ENCODE measurements at places on chromosomes 2 and 18. TPM values are rescaled to one million over a fixed set of nuclear protein-coding genes. Genes with fewer than 3 reads are reported as not detected.

DNA sequence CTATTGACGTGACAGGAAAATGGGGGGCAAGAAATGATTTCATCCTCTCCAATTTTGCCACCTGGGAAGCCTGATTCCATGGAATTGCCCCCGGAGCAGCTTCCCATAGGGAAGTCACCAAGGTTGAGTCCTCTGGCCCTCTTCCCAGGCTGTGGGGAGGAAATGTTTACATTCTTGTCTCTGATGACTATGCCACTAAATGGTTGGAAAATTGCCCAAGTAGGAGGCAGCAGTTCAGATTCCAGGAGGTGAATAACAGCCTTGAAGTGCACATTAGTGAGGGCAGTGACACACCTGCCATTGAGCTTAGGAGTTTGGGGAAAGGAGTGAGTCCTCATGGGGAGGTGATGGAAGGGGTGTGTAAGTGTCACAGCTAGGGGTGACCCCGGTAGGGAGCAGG is 449.2 kb upstream of the DCC start:
- DNase-seq, result no peak

GRCh38 chr2:120780402-120780801 is 44.7 kb downstream of the GLI2 start:
- DNase-seq, result no peak

The B4GALT6 gene
- 2.7 TPM for total RNA-seq

GRCh38 chr2:99615247-99615771 is 125.5 kb upstream of the REV1 start:
- no peak for DNase-seq

DNA sequence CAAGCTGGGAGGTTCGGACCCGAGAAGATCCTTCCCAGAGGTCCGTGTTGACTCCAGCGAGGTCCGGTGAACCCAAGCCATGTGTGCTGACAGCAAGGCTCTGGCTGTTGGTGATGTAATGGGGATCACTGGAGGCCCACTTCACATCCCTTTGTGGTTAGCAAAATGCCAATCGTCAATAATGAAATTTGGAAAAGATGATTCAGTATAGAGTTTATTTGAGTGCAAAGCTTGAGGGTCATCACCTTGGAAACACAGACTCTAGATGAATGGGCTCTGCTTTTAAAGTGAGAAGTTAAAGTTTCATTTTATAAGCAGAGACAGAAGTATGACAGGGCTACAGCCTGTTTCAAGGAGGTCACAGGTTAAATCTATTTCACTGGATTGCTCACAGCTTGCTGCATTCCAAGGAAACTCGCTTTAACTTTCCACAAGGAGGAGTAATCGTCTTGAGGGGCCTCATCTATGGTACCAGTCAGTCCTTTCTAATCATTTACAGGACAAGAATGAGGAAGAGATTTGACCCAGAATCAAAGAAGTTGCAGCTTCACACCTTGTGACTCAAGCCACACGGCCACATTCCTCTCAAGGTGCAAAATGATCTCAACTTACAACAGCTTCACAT is 140.5 kb downstream of the TPO start:
- DNase-seq, result no peak

The MAP3K19 gene
- not detected for total RNA-seq

- no peak for DNase-seq
Observed at GRCh38 chr18:50569930-50570329, 10.0 kb downstream of the MAPK4 start.

GRCh38 chr2:96143848-96144480 is 1.3 kb downstream of the DUSP2 start:
- no peak for DNase-seq

- DNase-seq, result no peak
Observed at GRCh38 chr18:5747678-5748077, 147.6 kb downstream of the TMEM200C start.

- no peak for DNase-seq
Observed at GRCh38 chr18:26192233-26192632, 34.0 kb upstream of the TAF4B start.

The UGT1A9 gene
- 95.1 TPM for total RNA-seq

DNA sequence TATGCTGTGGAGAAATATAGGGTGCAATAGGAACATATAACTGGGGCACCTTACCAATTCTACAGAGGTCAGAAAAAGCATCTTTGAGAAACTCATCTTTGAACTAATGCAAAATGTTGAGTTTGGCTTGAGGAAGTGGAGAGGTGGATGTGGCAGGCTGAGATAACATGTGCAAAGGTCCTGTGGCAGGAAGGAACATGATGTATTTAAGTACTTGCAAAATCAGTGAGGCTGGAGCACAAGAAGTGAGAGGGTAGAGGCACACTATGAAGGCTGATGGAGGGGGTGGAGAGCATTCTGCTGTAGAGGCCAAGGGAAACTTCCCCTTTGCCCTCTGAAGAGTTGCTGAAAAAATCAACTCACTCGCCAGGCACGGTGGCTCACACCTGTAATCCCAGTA is 14.7 kb upstream of the RAB1A start:
- DNase-seq, result no peak

The MARCO gene
- total RNA-seq, result 38.8 TPM

The CABLES1 gene
- total RNA-seq, result 12.8 TPM

DNA sequence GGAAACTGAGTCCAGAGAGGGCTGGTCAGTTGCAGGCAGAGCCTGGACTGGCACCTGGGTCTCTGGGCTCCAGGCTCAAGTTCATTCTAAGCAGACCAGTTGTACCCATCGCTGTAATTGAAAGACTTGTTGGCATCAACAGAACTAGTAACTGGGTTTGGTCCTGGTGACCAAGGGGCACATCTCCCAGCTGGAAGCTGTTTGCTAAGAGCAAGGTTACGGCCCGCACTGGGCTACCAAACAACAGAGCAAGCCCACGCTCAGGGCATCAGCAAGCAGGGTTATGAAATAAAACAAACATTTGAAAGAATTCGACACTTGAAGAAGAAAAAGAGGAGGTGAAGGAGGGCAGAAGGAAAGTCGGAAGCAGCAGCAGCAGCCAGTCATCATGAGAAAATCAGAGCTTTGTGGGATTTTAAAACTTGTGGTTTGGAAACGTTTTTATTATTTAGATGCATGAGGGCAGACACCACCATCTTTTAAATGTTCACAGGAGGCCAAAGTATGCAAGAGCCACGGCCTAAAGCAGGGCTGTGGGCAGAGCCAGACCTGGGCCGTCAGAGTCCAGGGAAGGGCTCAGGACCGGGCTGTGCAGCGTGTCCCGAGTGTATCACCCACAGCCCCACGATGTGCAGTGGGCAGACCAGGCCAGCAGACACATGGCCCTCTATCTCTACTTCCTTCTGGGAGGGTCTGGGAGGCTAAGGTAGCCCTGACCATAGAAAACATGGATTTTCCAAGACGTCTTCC is 220.3 kb downstream of the BCL2 start:
- no peak for DNase-seq

DNA sequence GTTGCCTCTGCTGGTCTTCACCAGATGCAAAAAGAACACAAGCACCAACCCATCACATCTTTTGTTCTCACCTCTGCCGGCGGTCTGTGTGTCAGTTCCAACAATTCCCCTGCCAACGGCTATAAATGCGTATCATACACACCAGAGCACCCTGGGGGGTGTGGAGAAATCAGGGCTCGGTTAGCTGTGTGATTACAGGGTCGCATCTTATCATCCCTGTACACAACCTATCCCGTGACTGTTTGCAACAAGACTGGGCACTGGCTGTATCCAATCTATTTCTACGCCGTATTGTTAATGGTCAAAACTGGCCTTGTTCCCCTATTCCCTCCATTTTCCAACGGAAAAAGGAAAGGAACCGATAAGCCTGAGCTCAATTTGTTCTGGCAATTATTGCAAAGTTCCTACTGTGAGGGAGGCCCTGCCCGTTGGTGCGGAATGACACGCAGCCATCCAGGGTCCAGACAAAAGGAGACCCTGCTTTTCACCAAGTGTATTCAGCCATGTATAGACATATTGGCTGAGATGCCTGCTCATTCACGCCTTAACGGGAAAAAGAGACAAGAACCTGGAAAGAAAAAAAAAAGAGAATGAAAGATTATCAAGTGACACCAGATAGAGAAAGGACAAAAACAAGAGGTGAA is 136.9 kb downstream of the CDH20 start:
- no peak for DNase-seq

The IL1R2 gene
- 12.0 TPM for total RNA-seq

- DNase-seq, result no peak
Observed at GRCh38 chr2:207160115-207160514, 5.6 kb downstream of the KLF7 start.

DNA sequence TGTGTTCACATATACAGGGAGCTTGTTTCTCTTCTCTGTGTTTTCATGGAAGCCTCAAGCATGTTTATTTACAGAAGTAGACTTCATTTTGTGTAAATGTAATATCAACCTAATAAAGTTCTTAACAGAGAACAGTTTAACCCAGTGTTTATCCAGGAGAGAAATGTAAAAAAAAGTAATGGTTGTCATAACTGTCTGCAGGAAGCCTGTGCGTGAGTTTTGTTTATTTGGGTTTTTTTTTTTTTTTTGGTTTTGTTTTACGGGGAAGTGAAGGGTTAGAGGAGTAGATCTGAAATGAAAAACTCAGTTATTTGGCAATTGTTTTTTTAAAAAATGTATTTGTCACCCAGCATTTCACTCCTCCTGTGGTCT is 124.7 kb downstream of the RAPGEF4 start:
- no peak for DNase-seq

DNA sequence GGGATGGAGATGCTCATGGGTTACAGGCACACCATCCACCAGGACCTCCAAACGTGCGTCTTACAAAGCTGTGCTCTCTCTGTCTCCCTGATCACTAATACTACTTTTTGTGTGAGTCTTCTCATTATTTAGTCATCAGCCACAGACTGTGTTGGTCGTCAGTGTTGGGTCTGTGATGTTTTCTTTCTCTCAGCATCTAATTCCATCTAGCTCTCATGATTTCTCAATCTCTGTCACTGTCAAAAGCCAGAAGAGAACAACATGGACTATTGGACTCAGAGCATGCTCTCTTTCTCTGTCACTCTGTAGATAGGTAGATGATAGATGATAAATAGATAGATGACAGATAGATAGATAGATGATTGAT is 6.0 kb upstream of the ARL4C start:
- DNase-seq, result no peak

DNA sequence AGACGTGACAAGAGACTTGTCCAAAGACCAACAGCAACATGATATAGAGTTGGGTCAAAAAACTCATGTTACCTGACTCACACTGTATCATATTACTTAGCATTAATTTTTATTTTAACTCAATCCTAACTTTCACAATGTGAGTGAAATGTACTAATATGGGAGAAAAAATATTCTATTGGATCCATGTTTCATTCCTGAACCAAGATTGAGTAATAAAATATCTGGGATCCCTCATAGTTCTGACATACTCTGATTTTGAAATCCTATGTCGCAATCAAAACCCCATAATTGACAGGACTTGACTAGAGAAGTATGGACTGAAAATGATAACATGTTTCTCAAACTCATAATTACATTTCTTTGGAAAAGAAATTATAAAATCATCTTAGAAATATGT is 190.4 kb downstream of the RIT2 start:
- no peak for DNase-seq

The RASGRP3 gene
- total RNA-seq, result 3.8 TPM

The LOXHD1 gene
- total RNA-seq, result not detected

The CIB4 gene
- total RNA-seq, result not detected

The KLHL30 gene
- 0.10 TPM for total RNA-seq

- no peak for DNase-seq
Observed at GRCh38 chr2:171629113-171629512, 58.2 kb upstream of the DYNC1I2 start.

The UGT1A10 gene
- 0.45 TPM for total RNA-seq

The ALPP gene
- 0.20 TPM for total RNA-seq

The COL3A1 gene
- 21.6 TPM for total RNA-seq

The ALK gene
- total RNA-seq, result not detected

DNA sequence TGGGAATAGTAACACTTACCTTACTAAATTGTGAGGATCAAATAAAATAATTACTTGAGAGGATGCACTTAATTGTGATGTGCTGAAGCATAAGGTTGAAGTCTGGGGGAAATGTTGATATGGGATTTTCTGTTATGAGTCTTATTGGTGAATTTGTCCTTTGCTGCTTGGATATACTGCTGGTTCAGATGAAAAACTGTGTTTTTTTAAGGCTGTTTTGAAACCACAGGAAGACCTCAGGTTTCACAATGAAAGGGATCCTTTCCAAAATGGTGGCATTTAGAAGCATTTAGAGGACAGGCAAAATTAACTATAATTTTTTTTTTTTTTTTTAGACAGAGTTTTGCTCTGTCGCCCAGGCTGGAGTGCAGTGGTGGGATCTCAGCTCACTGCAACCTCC is 34.9 kb downstream of the SPATS2L start:
- DNase-seq, result no peak

- no peak for DNase-seq
Observed at GRCh38 chr2:25414781-25415180, 73.1 kb upstream of the DNMT3A start.

The SMAD2 gene
- 30.2 TPM for total RNA-seq

DNA sequence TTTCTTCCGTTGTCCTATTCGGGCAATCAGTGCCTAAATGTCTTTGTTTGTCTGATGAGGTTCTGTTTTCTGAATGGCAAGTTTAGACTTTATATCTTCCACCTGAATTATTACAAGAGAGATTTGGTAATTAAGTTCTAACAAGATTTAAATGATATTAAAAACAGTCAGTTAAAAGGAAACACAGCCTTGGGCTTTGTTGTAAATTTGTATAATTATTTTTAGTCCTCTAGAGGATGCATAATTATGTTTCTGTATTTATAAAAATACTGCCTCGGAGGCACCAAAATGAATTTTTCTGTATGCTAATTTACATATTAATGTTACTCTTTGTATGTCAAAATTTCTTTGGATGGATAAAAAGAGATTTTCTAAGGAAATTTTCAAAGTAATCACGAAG is 136.7 kb downstream of the CDCA7 start:
- no peak for DNase-seq

The HAUS1 gene
- 4.1 TPM for total RNA-seq
